ENCODE measurements at places on chromosomes 3 and 15.

DNA sequence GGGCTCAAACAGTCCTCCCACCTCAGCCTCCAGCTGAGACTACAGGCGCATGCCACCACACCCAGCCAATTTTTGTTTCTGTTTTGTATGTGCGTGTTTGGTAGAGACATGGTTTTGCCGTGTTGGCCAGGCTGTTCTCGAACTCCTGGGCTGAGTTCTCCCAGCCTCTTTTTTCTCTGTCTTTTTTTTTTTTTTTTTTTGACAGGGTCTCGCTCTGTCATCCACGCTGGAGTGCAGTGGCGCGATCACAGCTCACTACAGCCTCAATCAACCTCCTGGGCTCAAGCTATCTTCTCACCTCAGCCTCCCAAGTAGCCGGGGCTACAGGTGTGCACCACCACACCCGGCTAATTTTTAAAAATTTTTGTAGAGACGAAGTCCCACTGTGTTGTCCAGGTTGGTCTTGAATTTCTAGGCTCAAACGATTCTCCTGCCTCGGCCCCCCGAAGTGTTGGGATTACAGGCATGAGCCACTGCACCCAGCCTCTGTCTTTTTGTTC lies 867 bp upstream of the DCAF1 start:
- no peak for DNase-seq

GRCh38 chr15:62027263-62027565 lies 33.0 kb downstream of the VPS13C start:
- no peak for DNase-seq

DNA sequence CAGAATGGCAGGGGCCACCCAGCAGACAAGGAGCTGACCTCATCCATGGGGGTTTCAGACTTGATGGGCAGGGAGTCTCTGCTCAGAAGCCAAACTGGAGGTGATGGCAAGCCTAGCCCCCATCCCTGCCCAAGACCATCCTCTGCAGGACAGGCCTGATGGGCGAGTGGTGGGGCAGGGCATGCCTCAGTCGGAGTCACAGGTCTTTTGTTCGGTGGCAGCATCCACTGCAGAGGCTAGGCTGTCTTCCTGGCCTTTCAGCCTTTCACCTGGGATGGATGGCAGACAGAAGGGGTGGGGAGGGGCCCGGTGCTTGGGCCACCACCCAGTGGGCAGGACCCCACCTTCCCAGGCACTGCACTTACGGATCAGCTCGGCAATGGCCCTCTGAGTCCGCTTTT lies 44.4 kb downstream of the PTH1R start:
- DNase-seq, result no peak

GRCh38 chr3:159280386-159281191 lies 478.7 kb downstream of the MFSD1 start:
- DNase-seq, result no peak

DNA sequence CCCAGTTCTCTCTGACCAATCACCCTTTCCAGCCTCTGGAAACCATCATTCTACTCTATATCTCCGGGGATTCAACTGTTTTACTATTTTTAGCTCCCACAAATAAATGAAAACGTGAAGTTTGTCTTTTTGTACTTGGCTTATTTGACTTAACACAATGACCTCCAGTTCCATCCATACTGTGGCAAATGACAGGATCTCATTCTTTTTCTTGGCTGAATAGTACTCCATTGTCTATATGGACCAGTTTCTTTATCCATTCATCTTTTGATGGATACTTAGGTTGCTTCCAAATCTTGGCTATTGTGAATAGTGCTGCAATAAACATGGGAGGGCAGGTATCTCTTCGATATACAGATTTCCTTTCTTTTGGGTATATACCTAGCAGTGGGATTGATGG lies 34.1 kb downstream of the NRROS start:
- no peak for DNase-seq

Data from caudate nucleus (tissue), 63 donors.